ENCODE measurements at places on chromosomes 4 and X.
A peak's percentile ranks its signal among the peaks of the same experiment; 100 is the strongest.

DNA sequence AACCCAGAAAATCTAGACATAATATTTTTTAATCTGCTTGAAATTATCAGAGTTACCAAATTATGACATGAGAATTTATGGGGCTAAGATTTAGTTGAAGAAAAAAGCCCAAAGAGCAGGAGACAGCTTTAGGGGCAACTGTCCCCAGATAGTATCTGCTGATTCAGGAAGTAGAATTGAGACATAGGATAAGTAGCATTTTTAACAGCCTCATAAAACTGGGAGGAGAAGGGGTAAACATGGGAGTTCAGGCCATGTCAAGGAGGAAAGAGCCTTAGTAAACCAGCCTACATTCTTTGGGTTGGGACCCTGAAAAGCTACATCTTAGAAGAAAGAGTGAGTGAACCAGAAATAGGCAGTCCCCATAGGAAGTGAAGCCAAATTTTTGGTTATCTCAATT, 9.7 kb upstream of the RAB28 start:
- no peak for DNase-seq
- H3K36me3 ChIP-seq, result no peaks in the 10 kb centered on the region
- H3K4me1 ChIP-seq, result no peaks in the 10 kb centered on the region

DNA sequence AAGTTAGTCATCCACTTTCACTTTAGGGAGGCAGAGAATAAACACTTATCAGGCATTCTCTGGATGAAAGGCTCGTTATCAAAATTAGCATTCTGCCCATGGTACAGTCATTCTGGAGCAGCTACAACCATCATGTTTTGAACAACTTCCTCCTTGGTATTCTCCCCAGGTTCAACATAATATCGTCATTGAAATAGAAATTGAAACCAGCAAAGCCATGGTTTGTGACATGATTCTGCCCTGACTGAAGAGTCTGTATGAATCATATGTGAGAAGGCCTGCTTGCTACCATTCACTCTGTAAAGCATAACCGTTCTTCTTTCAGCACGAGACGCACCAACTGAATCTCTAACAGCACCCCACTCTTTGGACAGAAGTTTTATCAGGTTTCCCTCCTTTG, 127.5 kb upstream of the RADX start:
- H3K27ac ChIP-seq, result no peak overlapping the region
- H3K36me3 ChIP-seq, result no peaks in the 10 kb centered on the region
- H3K4me1 ChIP-seq, result no peaks in the 10 kb centered on the region
- no peak overlapping the region for H3K4me3 ChIP-seq
- no peak for DNase-seq

DNA sequence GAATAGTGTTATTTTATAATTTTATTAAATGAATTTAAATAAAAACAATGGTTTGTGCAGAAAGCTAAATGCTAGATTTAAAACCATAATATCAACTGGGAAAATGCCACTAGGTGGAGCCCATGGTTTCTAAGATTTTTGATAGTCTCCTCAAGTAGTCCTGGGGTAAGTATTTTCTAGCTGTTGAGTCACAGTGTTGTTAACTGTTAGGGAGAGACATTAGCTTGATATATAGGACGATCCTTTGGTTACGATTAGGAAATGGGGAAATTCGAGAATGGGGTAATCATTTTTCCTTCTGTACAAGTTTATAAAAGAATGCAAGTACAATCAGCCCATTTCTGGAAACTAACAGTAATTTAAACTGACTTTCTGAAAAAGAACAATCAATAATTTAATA, 378.4 kb downstream of the ANKRD50 start:
- H3K4me1 ChIP-seq, result no peaks in the 10 kb centered on the region
- no peak for DNase-seq
- H3K27ac ChIP-seq, result no peak overlapping the region

- no peaks in the 10 kb centered on the region for H3K27me3 ChIP-seq
- H3K4me1 ChIP-seq, result no peaks in the 10 kb centered on the region
- H3K27ac ChIP-seq, result no peak overlapping the region
- H3K4me3 ChIP-seq, result no peak overlapping the region
These were observed 61.6 kb upstream of the TEX13A start for GRCh38 chrX:105282077-105282476.

DNA sequence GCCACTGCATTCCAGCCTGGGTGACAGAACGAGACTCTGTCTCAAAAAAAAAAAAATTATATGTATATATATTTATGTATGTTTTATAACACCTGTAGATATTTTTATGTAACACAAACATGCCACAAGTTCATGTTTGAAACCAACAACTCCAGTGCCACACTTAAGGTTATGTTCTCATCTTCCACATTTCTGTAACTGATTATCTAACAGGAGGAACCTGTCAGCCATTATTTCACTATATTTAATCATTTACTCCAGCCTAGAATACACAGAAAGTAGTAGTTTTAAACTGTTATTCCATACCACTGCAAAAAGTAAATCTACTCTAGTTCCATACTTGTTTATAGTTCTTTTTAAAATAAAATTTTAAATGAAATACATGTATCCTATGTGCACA, 32.3 kb downstream of the MCUB start:
- H3K4me1 ChIP-seq, result no peaks in the 10 kb centered on the region
- no peak for DNase-seq
- no peak overlapping the region for H3K27ac ChIP-seq
- no peaks in the 10 kb centered on the region for H3K36me3 ChIP-seq
- no peak overlapping the region for H3K4me3 ChIP-seq

DNA sequence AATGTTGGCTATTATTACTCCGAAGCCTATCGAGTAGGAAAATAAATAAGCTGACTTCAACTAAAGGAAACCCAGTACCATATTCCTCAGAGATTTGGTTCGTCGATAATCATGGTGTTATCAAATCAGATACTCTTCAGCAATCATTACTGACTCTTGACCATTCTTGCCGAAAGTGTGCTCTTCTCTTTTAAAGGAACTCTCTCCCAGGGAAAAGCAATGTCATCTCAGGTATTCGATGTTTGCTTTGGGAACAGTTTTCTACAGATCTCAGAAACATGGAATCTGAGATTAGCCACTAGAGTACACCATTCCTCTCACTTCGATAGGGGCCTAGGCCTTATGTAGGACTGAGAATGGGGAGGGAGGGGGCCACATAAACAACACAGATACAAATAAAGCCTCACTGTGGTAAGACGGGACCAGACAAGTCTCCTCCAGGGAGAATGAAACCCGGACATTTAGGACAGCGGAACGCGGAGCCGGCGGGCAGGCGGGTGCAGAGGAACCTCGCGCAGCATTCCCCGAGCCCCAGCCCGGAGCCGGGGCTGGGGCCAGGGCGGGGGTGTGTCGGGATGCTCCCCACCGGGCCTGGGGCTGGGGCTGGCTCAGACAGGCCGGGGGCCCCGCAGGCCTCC, 581 bp downstream of the DNAJB14 start:
- H3K4me1 ChIP-seq, result peaks cover 21% of the 10 kb centered on the region
- no peak for DNase-seq
- no peaks in the 10 kb centered on the region for H3K27me3 ChIP-seq
- peak overlapping the region; percentile 64 for H3K4me3 ChIP-seq
- H3K27ac ChIP-seq, result peak overlapping the region; percentile 85
- H3K36me3 ChIP-seq, result no peaks in the 10 kb centered on the region

- peak overlapping the region; percentile 91 for H3K27ac ChIP-seq
- H3K36me3 ChIP-seq, result no peaks in the 10 kb centered on the region
- peak overlapping the region; percentile 19 for H3K4me3 ChIP-seq
- DNase-seq, result no peak
These were observed 61.9 kb upstream of the IRF2 start for GRCh38 chr4:184536065-184536880.

DNA sequence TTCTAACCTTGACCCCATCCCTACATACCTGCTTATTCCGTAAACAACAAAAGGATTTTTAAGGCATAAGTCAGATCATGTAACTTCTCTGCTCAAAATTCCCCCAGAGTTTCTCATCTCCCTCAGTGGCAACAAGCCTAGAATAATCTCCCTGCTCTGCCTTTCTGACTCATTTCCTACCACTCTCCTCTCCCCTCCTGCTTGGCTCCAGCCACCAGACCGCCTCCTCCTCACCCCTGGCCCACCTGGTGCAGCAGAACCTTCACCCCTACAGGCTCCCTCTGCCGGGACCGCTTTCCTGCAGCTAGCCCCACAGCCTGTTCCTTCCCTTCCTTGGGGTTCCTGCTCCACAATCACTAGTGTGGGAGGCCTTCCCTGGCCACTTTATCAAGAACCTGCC, 32.1 kb downstream of the TSPAN5 start:
- H3K27me3 ChIP-seq, result no peaks in the 10 kb centered on the region
- no peak overlapping the region for H3K27ac ChIP-seq
- H3K36me3 ChIP-seq, result no peaks in the 10 kb centered on the region
- no peak for DNase-seq

DNA sequence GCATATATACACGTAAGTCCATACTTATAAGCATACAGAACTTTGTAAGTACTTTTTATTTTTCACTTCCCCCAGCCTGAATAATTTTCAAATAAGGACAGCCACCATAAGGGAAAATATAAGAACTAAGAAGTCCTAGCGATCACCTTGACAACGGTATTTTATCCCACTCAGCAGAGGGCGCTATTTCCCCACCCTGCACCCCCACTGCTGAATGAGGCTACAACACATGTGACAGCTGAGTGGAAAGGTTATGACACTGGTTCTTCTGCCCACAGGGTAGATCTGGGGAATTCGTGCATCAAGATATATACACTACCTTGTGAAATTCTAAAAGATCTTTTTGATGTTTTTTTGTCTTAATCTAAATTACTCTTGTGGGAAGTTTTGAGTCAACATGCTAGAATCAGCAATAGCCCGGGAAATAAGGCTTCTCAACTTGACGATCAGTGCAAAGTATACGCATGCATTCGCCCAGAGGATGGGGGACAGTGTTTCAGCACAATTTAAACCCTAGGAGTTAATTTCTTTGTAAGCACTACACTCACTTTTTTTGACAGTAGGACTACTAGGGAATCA, 151.5 kb downstream of the CORIN start:
- H3K36me3 ChIP-seq, result no peaks in the 10 kb centered on the region
- no peak for DNase-seq
- no peak overlapping the region for H3K27ac ChIP-seq
- H3K4me3 ChIP-seq, result no peak overlapping the region

DNA sequence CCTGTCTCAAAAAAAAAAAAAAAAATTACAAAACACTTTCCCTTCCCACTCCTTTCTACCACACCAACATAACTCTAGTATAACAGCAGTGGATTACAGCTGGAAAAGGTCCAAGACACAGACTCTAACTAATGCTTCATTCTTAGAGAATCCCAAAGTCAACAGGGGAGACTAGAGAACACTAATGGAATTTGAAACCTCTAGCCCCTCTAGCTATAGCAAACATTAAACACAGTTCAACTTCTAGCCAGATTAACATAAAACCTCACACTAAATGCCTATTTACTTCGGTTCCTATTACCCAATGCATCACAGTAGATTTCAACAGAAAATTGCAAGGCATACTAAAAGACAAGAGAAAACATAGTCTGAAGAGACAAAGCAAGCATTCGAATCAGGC, 10.5 kb upstream of the DHX15 start:
- H3K36me3 ChIP-seq, result no peaks in the 10 kb centered on the region
- H3K27ac ChIP-seq, result no peak overlapping the region
- no peak overlapping the region for H3K4me3 ChIP-seq
- DNase-seq, result no peak
- H3K4me1 ChIP-seq, result peaks cover 7% of the 10 kb centered on the region

GRCh38 chrX:110914281-110914680, 118.7 kb upstream of the CHRDL1 start:
- H3K27me3 ChIP-seq, result no peaks in the 10 kb centered on the region
- no peaks in the 10 kb centered on the region for H3K36me3 ChIP-seq
- no peak overlapping the region for H3K27ac ChIP-seq
- no peaks in the 10 kb centered on the region for H3K4me1 ChIP-seq
- DNase-seq, result no peak

GRCh38 chrX:152901816-152902501, 4.1 kb downstream of the ZNF185 start:
- no peaks in the 10 kb centered on the region for H3K36me3 ChIP-seq
- H3K27me3 ChIP-seq, result peaks cover 17% of the 10 kb centered on the region
- H3K27ac ChIP-seq, result no peak overlapping the region

DNA sequence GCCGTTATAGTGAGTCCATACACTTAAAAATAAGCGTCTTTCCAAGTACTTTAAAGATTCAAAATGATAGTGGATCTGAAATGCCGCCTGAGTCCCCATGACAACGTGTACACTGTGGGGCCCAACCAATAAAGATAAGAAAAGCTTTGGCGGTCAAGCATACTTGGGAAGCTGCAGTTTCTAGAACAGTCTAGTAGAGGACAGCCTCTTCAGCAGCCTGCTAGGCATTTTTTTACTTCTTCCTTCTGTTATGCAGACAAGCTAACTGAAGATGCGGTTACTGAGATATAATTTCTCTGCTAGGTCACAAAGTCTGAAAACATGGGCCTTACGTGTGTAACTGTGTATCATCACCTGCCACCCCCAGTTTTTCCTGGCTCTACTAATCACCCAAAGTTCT, 402 bp upstream of the UPRT start:
- H3K27me3 ChIP-seq, result no peaks in the 10 kb centered on the region
- peak overlapping the region; percentile 88 for H3K27ac ChIP-seq
- H3K4me1 ChIP-seq, result peaks cover 5% of the 10 kb centered on the region
- H3K36me3 ChIP-seq, result no peaks in the 10 kb centered on the region

GRCh38 chr4:16110661-16111290, 27.0 kb upstream of the PROM1 start:
- H3K36me3 ChIP-seq, result no peaks in the 10 kb centered on the region
- no peak overlapping the region for H3K4me3 ChIP-seq
- H3K27ac ChIP-seq, result no peak overlapping the region

GRCh38 chrX:12711435-12712040, 79.7 kb upstream of the PRPS2 start:
- no peak for DNase-seq
- peaks cover 7% of the 10 kb centered on the region for H3K27me3 ChIP-seq
- no peak overlapping the region for H3K4me3 ChIP-seq
- H3K4me1 ChIP-seq, result no peaks in the 10 kb centered on the region
- no peak overlapping the region for H3K27ac ChIP-seq
- H3K36me3 ChIP-seq, result no peaks in the 10 kb centered on the region

DNA sequence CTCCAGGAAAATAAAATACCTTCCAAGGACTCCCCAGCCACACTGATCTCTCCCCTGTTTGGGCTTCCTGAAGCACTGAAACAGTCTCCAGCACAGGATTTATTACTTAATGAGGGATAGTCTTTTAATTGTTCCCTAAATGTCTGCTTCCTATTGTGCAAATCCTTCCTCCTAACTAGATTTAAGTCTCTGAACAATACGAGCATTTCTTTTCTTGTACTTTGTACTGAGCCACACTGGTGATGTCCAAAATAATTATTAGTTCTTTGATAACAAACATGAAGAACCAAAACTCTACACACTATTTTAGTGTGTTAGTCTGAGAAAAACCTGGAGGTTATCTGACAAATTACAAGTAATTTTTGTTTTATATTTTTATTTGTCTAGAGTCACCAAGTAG, 5.1 kb downstream of the ADGRA3 start:
- no peak overlapping the region for H3K27ac ChIP-seq
- H3K4me1 ChIP-seq, result peaks cover 46% of the 10 kb centered on the region
- no peak overlapping the region for H3K4me3 ChIP-seq
- H3K36me3 ChIP-seq, result no peaks in the 10 kb centered on the region

DNA sequence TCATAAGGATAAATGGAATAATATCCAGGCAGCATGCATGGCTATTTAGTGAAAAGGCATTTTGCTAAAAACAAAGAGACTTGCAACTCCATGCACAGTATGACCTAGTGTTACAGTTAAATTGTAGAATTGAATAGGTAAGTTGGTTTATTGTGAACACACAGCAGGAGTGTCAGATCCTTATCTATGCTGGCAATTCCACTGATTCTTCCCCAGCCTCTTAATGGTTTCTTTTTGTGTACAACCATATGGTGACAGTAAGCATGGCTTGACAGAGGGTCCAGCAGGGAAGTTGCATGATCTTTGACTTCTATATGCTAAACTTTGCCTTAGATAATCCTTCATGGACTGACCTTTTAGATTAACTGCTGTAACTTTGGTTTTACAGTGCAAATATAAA, 936.6 kb upstream of the EPHA5 start:
- no peaks in the 10 kb centered on the region for H3K4me1 ChIP-seq
- DNase-seq, result no peak
- no peak overlapping the region for H3K4me3 ChIP-seq
- no peaks in the 10 kb centered on the region for H3K27me3 ChIP-seq
- H3K36me3 ChIP-seq, result no peaks in the 10 kb centered on the region
- H3K27ac ChIP-seq, result no peak overlapping the region

Measured in pancreas (tissue), 10 donors.